ENCODE measurements at places on chromosomes 7 and 10. TPM values are rescaled to one million over a fixed set of nuclear protein-coding genes. Genes with fewer than 3 reads are reported as not detected.

CYP2E1 gene
- total RNA-seq: 3.4 TPM

ASAH2 gene
- 2.3 TPM for total RNA-seq

WDFY4 gene
- total RNA-seq: 7.3 TPM

BAMBI gene
- 18.3 TPM for total RNA-seq

FGL2 gene
- 208 TPM for total RNA-seq

SLC18A3 gene
- total RNA-seq: not detected

PLAC9 gene
- total RNA-seq: 37.7 TPM

GPR85 gene
- total RNA-seq: 0.32 TPM

- no peaks in the 10 kb centered on the region for H3K4me1 ChIP-seq
- H3K27ac ChIP-seq: no peak overlapping the region
- no peak overlapping the region for H3K4me3 ChIP-seq
- DNase-seq: no peak
Measured at GRCh38 chr10:14822879-14823755, 14.7 kb downstream of the CDNF start.

- no peak for DNase-seq
- H3K4me3 ChIP-seq: no peak overlapping the region
- H3K27ac ChIP-seq: peak overlapping the region; percentile 51
- no peaks in the 10 kb centered on the region for H3K4me1 ChIP-seq
- H3K27me3 ChIP-seq: no peaks in the 10 kb centered on the region
- no peaks in the 10 kb centered on the region for H3K36me3 ChIP-seq
Measured at GRCh38 chr7:121505021-121505420, 108.9 kb upstream of the FAM3C start.

- no peak overlapping the region for H3K27ac ChIP-seq
- H3K4me3 ChIP-seq: no peak overlapping the region
- H3K36me3 ChIP-seq: no peaks in the 10 kb centered on the region
- H3K27me3 ChIP-seq: no peaks in the 10 kb centered on the region
- no peaks in the 10 kb centered on the region for H3K4me1 ChIP-seq
Measured at GRCh38 chr10:115914475-115914874, 358.5 kb downstream of the GFRA1 start.

- H3K36me3 ChIP-seq: no peaks in the 10 kb centered on the region
- DNase-seq: no peak
- peaks cover 4% of the 10 kb centered on the region for H3K4me1 ChIP-seq
- H3K27ac ChIP-seq: no peak overlapping the region
- no peaks in the 10 kb centered on the region for H3K27me3 ChIP-seq
- H3K4me3 ChIP-seq: no peak overlapping the region
Measured at GRCh38 chr7:129698516-129699418, 87.2 kb downstream of the NRF1 start.

GRCh38 chr7:24283554-24283896 lies 465 bp upstream of the NPY start:
- no peaks in the 10 kb centered on the region for H3K4me1 ChIP-seq
- H3K36me3 ChIP-seq: no peaks in the 10 kb centered on the region
- H3K4me3 ChIP-seq: no peak overlapping the region
- no peak overlapping the region for H3K27ac ChIP-seq
- no peaks in the 10 kb centered on the region for H3K27me3 ChIP-seq
- DNase-seq: no peak

DNA sequence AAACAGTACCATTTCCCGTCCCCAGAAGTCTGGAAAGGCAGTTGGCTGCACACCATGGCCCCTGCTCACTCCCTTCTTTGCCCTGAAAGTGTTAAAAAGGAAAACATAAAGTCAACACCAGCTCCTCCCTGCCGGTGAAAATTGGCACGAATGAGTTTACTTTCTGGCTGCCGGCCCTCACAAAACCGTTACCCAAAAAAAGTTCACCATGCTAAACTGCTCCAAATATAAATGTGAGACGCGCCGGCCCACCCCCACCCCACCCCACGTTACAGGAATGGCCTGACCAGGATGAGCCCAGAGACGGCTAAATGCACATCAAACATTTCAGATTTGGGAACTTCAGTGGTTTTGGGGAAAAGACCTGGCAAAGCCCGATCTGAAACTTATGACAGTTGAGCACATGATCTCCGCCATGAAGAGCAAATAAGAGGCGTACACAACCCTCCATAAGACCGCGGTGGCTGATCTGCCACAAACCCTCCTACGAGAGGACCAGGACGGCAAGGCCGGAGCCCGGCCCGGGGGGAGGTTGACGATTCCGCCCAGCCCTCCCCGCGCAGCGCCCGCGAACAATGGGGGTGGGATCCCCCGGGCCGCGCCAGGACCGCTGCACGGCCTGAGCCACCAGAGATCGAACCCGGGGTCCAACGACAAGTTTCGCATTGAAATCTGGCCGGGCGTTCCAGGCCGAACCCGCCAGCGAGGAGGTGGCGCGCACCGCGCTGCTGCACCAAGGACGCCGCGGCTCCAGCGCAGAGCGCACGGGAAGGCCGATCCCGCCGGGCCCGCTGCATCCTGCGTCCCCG lies 952 bp downstream of the DIP2C start:
- peak overlapping the region; percentile 81 for H3K4me3 ChIP-seq
- no peaks in the 10 kb centered on the region for H3K36me3 ChIP-seq
- peak; percentile 82 for DNase-seq
- H3K27me3 ChIP-seq: no peaks in the 10 kb centered on the region
- no peaks in the 10 kb centered on the region for H3K4me1 ChIP-seq

- no peaks in the 10 kb centered on the region for H3K27me3 ChIP-seq
- no peak for DNase-seq
- no peak overlapping the region for H3K27ac ChIP-seq
- no peaks in the 10 kb centered on the region for H3K4me1 ChIP-seq
- H3K36me3 ChIP-seq: no peaks in the 10 kb centered on the region
Measured at GRCh38 chr7:154857240-154857639, 145.7 kb downstream of the PAXIP1 start.

DNA sequence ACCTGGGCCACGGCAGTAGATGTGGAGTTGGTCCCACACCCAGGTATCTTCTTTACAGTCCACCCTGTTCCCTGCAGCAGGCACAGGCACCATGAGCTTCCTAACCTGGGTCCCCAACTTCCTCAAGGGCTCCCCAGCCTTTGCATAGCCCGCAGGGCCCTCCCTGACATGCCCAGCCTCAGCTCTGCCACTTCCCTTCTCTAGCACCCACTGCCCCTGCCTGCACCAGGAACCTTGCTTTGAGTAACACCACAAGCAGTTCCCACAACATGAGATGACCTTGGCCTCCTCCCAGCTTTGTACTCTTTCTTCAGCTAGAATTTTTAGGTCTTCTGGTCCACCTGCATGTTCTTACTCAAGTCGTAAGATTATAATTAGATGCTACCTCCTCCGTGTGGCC lies 92.2 kb upstream of the ZPBP start:
- DNase-seq: no peak
- no peaks in the 10 kb centered on the region for H3K36me3 ChIP-seq
- H3K4me3 ChIP-seq: no peak overlapping the region
- H3K27ac ChIP-seq: no peak overlapping the region
- no peaks in the 10 kb centered on the region for H3K4me1 ChIP-seq

GRCh38 chr10:123459371-123460091 lies 206.6 kb upstream of the GPR26 start:
- H3K4me1 ChIP-seq: no peaks in the 10 kb centered on the region
- no peaks in the 10 kb centered on the region for H3K27me3 ChIP-seq
- H3K4me3 ChIP-seq: no peak overlapping the region
- H3K27ac ChIP-seq: no peak overlapping the region
- no peaks in the 10 kb centered on the region for H3K36me3 ChIP-seq

DNA sequence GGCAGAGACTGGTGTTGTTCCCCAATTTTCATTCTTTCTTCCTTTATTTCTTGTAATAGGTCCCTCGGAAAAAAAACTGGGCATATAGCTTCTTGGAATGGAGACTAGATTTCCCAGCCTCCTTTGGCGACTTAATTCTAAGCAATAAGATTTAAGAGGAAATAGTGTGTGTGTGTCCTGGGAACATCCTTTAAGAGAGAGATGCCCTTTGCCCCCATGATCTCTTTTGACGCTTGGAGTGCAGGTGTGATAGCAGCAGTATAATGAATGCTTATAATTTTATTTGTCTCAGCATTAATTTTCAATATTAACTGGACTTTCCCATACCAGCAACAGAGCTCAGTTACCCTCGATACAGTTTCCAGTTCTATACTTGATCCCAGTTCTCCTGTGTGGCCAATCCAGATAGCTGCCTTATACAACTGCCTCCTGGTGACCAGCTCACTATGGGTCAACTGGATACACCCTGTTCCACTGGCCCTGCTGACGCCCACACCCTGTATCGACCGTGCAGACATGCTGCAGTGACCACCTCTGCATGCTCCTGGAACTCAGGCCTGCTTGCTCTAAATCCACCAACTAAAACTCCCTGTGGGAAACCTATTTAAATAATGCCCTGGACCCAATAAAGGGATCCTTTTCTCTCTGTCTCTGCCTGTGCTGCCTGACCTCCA lies 13.9 kb downstream of the TMEM176A start:
- no peaks in the 10 kb centered on the region for H3K36me3 ChIP-seq
- H3K4me3 ChIP-seq: no peak overlapping the region
- no peaks in the 10 kb centered on the region for H3K4me1 ChIP-seq
- no peaks in the 10 kb centered on the region for H3K27me3 ChIP-seq
- no peak overlapping the region for H3K27ac ChIP-seq

GRCh38 chr10:128808921-128809440 lies 658.1 kb upstream of the MGMT start:
- no peaks in the 10 kb centered on the region for H3K4me1 ChIP-seq
- no peaks in the 10 kb centered on the region for H3K27me3 ChIP-seq
- H3K4me3 ChIP-seq: no peak overlapping the region
- no peak overlapping the region for H3K27ac ChIP-seq
- no peak for DNase-seq

- no peaks in the 10 kb centered on the region for H3K4me1 ChIP-seq
- H3K36me3 ChIP-seq: no peaks in the 10 kb centered on the region
- DNase-seq: no peak
Measured at GRCh38 chr10:56586461-56586891, 225.4 kb upstream of the ZWINT start.

DNA sequence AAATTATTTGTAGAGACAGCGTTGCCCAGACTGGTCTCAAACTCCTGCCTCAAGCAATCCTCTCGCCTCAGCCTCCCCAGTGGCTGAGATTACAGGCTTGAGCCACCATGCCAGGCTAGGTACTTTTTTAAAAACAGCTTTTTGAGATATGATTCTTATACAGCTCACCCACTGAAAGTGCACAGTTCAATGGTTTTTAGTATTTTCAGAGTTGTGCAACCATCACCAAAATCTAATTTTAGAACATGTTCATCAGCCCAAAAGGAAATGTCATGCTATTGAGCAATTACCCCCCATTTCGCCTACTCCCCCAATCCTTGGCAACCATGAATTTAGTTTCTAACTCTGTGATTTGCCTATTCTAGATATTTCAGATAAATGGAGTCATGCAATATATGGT lies 73.7 kb downstream of the EVX1 start:
- H3K27ac ChIP-seq: no peak overlapping the region
- H3K4me1 ChIP-seq: no peaks in the 10 kb centered on the region
- no peak overlapping the region for H3K4me3 ChIP-seq
- no peaks in the 10 kb centered on the region for H3K36me3 ChIP-seq

GRCh38 chr10:17056781-17057428 lies 72.7 kb downstream of the CUBN start:
- no peaks in the 10 kb centered on the region for H3K4me1 ChIP-seq
- H3K36me3 ChIP-seq: no peaks in the 10 kb centered on the region
- H3K27ac ChIP-seq: no peak overlapping the region

DNA sequence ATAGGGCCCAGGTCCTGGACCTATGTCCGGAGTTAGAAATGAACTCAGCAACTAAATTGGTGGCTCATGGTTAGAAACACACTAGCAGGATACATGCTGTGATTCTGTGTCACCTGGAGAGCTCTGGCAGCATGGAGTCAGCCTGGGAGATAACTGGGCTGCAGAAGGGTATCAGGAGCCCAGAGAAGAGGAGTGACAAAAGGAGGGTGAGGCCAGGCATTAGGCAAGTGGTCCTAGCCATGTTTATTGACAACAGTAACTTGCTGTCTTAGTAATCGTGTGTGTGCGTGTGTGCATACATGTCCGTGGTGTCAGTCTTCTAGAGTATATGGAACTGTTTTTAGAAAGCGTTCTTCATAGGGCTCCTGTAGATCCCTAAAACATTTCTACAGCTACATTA lies 157.5 kb upstream of the PHYHIPL start:
- H3K36me3 ChIP-seq: no peaks in the 10 kb centered on the region
- peaks cover 2% of the 10 kb centered on the region for H3K4me1 ChIP-seq
- H3K4me3 ChIP-seq: no peak overlapping the region
- DNase-seq: no peak
- H3K27me3 ChIP-seq: no peaks in the 10 kb centered on the region
- H3K27ac ChIP-seq: peak overlapping the region; percentile 23

DNA sequence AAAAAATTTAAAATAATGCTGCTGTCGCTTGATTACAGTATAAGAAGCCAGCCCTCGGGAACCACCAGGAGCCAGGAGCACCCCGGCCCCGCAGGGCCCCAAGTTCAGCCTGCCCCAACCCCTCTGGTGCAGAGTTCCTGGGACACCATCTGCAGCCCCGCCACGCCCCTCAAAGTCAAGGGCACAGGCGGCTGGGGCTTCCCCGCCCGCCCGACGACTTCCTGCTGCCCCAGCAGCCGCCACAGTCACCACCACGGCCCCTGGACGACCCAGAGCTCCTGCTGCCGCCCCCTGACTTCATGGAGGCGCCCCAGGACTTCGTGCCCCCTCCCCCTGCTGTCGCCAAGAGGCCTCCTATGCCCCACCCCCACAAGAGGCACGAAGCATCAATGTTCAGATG lies 103.6 kb upstream of the PDSS1 start:
- H3K27me3 ChIP-seq: no peaks in the 10 kb centered on the region
- no peak overlapping the region for H3K27ac ChIP-seq
- no peaks in the 10 kb centered on the region for H3K4me1 ChIP-seq
- no peak for DNase-seq
- no peak overlapping the region for H3K4me3 ChIP-seq

GRCh38 chr7:140639366-140640053 lies 1.1 kb downstream of the DENND2A start:
- DNase-seq: peak; percentile 61
- H3K27ac ChIP-seq: no peak overlapping the region
- no peak overlapping the region for H3K4me3 ChIP-seq
- no peaks in the 10 kb centered on the region for H3K4me1 ChIP-seq

- H3K4me1 ChIP-seq: no peaks in the 10 kb centered on the region
- H3K27me3 ChIP-seq: no peaks in the 10 kb centered on the region
- no peaks in the 10 kb centered on the region for H3K36me3 ChIP-seq
- H3K27ac ChIP-seq: no peak overlapping the region
- no peak for DNase-seq
- H3K4me3 ChIP-seq: no peak overlapping the region
Measured at GRCh38 chr10:68222391-68222790, 9.5 kb downstream of the ATOH7 start.

DNA sequence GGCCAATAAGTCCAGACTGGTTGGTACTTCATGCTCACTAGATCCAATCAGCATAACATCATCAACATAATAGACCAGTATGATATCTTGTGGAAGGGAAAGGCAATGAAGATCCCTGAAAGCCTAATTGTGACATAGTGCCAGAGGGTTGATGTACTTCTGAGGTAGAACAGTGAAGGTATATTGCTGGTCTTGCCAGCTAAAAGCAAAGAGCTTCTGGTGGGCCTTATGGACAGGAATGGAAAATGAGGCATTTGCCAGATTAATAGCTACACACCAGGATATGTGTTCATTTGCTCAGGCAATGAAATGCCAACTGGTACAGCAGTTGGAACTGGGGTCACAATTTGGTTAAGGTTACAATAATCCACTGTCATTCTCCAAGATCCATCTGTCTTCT lies 156.4 kb downstream of the HTR7 start:
- no peaks in the 10 kb centered on the region for H3K36me3 ChIP-seq
- no peak for DNase-seq

Data from aorta (tissue), 5 donors.